Skeletal muscle cell (primary cell): ENCODE measurements at places on chromosomes 6 and 20.

GRCh38 chr6:14957355-14958059 is 288.4 kb upstream of the JARID2 start:
- no peak for DNase-seq

DNA sequence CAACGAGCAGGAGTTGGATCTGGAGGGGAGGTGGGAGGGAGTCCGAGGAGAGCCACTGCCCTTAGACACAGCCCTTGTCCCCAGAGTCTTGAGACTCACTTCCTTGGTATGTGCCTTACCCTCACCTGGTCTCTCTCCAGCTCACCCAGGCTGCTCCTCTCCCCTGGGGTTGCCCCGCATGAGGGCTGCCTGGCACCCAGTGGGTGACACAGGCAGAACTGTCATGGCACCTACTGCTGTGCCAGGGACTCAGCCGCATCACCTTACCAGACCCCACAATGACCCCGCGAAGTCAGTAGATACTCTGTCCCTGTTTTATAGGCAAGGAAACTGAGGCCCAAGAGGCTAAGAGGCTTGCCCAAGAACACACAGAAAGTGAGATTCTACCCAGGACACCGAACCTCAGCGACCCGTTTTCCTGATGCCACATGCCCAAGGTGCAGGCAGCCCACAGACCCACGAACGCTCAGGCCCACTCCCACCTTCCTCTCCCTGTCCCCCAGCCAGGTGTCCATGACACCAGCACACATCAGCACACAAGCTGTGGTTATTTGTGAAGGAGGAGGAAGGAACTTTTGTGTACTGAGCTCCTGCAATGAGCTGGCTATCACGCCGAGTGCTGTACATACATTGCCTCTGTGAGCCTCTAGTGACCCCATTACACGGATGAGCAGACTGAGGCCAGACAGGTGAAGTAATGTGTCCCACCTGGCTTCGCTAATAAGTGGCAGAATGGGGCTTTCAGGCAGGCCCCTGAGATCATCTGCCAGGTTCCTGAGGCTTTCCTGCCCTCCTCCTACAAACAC is 168.1 kb downstream of the GRM4 start:
- DNase-seq: no peak

GRCh38 chr6:168239044-168239773 is 80.4 kb downstream of the DACT2 start:
- no peak for DNase-seq

DNA sequence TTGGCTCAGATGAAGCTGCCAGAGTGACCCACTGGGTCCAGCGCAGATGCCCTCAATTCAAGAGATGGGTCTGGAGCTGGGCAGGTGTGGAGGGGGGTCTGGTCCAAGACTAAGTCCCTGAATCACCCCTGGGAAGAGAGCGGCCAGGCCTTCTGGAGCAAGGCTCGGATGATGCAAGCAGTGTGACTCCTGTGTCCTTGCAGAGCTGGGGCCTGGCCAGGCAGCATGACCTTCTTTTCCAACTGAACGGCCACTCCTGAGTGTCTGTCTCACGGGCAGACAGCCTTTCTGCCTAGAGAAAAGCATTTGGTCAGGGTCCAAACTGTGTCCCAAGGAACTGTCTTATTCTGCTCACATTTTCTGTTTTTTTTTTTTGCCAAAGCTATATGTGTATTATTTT is 42.6 kb upstream of the FNDC1 start:
- no peak for DNase-seq

DNA sequence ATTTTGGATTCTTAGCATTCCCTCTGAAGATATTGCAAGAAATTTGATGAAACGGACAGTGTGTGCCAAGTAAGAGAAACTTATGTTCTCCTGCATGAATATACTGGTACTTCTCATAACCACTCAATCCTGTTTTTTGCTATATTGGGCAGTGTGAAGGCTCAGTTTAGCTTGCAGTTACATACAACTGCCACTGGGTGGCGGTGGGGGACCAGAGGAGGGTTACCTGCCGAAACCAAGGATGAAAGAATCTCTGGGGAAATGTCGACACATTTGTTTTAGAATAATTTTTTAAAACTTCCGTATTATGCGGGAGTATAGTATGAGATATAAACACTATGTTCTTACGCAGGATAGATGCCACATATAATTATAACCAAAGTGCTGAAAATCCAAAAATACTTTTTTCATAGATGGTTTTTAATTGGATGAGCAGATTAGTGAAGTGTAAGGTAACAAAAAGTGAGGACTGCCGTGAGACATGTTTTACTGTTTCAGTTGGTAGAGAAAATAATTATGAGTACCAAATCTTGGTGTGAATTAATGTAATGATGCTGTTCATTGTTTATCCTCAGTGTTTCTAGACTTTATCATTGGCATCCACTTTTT is 9.7 kb downstream of the TRMT11 start:
- peak; percentile 8 for DNase-seq

DNA sequence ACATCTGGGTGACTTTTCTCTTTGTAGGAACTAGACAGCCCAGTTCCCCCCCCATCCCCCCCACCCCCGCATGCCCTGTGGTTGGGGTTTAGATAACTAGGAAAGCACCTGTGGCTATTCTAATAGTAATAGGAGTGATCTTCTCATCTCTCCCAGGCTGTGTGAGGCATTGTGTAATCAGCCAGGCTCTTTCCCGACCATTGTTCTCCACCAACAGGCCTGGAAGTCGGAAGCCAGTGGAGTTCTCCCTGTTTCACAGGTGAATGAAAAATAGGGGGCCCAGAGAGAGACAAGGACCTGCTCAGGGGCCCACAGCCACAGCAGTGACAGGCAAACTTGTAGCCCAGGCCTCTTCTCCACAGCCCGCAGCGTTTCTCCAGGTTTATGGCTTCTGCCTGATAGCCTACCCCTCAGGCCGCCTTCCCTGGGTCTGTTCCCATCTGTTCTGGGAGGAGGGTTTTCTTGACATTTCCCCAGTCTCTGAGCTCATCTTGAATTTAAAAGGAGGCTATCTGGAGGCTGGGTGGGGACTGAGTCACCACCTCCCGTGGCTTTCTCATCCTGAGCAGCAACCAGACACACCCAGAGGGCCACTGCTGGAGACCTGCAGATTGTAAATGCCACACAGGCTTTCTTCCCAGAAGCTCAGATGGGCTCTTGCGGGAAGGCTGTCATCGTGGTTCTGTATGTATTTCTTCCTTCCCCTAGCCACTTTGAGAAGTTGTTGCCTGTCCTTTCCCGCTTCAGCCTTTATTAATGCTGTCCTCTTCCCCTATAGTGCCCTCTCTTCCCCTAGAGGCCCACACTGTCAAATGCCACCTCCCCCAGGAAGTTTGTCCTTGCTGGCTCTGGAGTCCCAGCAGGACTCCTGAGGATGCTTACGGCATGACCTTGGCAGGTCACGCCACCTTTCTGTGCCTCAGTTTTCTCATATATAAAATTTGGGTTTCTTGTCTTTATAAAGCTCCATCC is 75.9 kb upstream of the MYL9 start:
- peak; percentile 57 for DNase-seq

DNA sequence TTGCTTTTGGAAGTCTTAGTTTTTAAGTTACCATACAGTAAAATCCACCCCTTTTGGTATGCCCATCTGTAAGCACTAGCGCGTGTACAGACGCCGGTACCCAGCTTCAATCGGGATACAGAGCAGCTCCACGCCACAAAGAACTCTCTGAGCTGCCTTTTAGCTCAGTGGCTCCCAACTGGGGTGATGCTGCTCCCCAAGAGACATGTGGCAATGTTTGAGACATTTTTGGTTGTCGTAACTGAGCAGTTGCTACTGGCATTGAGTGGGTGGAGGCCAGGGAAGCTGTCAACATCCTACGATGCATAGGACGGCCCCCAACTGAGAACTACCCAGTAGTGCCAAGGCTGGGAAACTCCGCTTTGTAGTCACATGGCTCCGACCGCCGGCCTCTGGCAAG is 73.3 kb downstream of the BMP7 start:
- DNase-seq: no peak

GRCh38 chr6:104986625-104987024 is 29.7 kb downstream of the LIN28B start:
- DNase-seq: no peak

DNA sequence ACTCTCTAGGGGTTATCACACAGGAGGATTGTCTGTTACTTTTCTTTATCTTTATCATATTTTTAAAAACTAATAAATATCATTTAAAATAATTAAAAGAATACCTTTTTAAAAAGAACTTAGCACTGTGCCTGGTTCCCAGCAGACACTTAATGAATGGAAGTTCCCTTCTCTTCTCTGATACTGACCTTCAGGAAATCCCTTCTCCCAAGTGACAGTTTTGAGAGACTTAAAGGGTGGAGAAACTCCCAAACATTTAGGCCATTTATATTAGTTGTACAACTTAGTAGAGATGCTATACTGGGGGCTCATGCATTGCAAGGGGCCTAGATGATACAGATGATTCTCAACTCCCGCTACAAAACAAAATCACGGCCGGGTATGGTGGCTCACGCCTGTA is 18.5 kb downstream of the MAP1LC3A start:
- DNase-seq: no peak

- no peak for DNase-seq
Measured at GRCh38 chr6:124682751-124683150, 279.5 kb upstream of the RNF217 start.

DNA sequence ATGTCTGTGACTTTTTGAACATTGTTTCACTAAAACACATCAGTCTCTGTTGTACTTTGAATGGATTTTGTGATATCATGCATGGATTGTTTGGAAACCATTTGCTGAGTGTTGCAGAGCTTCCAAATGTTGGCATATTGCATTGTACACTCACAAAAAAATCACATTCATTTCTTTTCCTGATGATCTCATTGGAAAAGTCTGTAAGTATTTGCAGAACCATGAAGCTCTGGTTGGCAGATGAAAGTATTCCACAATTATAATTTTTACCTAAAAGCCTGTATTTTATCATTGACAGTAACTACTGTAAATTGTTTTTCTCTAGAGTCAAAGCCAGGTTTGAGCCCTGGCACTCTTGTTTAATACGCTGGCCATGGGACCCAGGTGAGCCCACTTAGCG is 42.1 kb downstream of the VAPB start:
- no peak for DNase-seq

- no peak for DNase-seq
Measured at GRCh38 chr6:52975580-52975979, 19.5 kb downstream of the GSTA4 start.

GRCh38 chr20:42701948-42702347 is 487.8 kb downstream of the PTPRT start:
- DNase-seq: no peak

- no peak for DNase-seq
Measured at GRCh38 chr6:36115412-36115811, 14.9 kb upstream of the MAPK13 start.

- no peak for DNase-seq
Measured at GRCh38 chr20:32315891-32316290, 38.4 kb downstream of the KIF3B start.

DNA sequence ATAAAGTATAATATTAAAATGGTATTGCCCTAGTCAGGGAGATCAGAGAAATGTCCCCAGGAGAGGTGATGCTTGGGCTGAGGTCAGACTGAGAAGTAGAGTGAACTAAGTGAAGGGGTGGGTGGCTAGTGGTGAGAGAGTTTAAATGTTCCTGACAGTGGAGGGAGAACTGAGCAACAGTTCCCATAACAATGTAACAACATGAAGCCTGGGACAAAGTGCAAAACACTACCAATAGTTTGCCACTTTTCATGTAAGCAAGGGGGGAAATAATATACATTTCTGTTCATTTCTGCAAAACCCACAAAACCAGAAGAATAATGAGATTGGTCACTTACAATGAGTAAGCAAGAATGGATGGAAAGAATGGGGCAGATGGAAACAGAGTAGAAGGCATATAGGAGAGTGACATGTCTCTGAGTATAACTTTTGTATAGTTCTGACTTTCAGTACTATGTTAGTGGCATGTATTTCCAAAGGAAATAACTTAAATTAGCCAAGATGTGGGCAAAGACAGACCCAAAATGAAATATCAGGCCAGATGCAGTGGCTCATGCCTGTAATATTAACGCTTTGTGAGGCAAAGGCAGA is 13.3 kb upstream of the FAXC start:
- DNase-seq: no peak

DNA sequence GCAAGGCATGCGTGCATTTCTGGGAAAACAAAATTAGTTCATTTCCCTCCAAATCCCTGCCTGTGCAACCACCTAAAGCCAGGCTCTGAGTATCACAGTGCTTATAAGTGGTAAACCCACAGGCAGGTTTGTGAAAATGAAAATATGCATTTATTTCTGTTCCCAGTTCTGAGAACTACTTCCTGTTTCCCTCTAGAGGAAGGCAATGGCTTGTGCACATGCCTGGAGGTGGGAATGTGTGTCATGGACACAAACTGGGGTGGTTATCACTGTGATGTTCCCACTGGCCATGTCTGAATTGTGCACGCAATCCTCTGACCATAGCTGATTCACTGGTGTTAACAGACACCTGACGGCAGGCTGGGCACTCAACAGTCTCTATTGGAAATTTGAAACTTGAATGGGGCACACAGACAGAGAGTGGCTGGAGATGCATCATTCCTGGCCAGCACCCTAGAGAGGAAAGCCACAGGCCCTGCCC is 26.3 kb downstream of the FAM110A start:
- no peak for DNase-seq

- no peak for DNase-seq
Measured at GRCh38 chr6:85113934-85114580, 335.8 kb upstream of the NT5E start.

DNA sequence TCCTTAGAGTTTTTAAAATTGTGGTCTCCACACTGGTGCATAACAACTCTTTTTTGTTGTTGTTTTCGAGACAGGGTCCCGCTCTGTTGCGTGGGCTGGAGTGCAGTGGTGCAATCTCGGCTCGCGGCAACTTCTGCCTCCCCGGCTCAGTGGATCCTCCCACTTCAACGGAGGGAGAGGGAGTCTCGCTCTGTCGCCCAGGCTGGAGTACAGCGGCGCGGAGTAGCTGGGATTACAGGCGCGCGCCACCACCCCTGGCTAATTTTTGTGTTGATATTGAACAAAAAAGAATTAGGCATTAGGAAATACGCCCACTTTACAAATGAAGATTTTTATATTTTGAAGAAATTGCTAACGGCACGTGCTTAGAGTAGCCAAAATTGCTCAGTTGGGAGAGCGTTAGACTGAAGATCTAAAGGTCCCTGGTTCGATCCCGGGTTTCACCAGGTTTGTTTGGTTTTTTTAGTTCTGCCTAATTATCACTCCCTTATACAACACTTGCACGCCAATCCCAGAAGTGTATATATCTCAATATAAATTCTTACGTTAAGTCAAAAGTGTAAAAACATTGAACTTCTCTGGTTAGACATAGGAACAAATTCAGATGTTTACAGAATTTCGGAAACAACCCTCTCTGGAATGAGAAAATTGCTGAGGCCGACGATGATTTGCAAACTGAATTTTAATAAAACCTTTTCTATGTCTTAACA is 159.6 kb downstream of the TRIM27 start:
- no peak for DNase-seq
